Nasal cavity respiratory epithelium epithelial cell of viscerocranial mucosa (primary cell): ENCODE measurements at places on chromosomes 11 and 22. TPM values are rescaled to one million over a fixed set of nuclear protein-coding genes. Genes with fewer than 3 reads are reported as not detected.

Gene LRRC74B
- total RNA-seq: not detected in 2 replicates

Gene ACR
- total RNA-seq: under 0.01 and 0.14 TPM in 2 replicates

Gene GUCY1A2
- total RNA-seq: under 0.01 TPM in 2 replicates

Gene SYT8
- total RNA-seq: 0.68 and 10.0 TPM in 2 replicates

Gene PDGFD
- under 0.01 and 0.71 TPM in 2 replicates for total RNA-seq

Gene LRP5
- total RNA-seq: 20.8 and 87.1 TPM in 2 replicates

Gene BEST1
- total RNA-seq: 2.3 and 2.4 TPM in 2 replicates

Gene CD3G
- not detected in 2 replicates for total RNA-seq

Gene CLMP
- 10.3 and 23.2 TPM in 2 replicates for total RNA-seq

Gene SLC43A3
- 15.6 and 21.9 TPM in 2 replicates for total RNA-seq

Gene KDM4D
- 0.78 and 1.0 TPM in 2 replicates for total RNA-seq

Gene PAX6
- 2.1 and 10.5 TPM in 2 replicates for total RNA-seq

Gene TBX1
- total RNA-seq: 7.9 and 9.8 TPM in 2 replicates

Gene RIMBP3C
- total RNA-seq: not detected in 2 replicates

Gene NXPE4
- total RNA-seq: not detected in 2 replicates

Gene NUP160
- 32.5 and 43.9 TPM in 2 replicates for total RNA-seq

Gene WT1
- 0.50 TPM in 1 of 2 replicates, not detected in the other for total RNA-seq

Gene MMP11
- total RNA-seq: 0.34 and 0.93 TPM in 2 replicates

Gene B4GALNT4
- 4.8 and 17.3 TPM in 2 replicates for total RNA-seq

Gene ARRB1
- total RNA-seq: under 0.01 and 0.71 TPM in 2 replicates

Gene OR8G5
- total RNA-seq: not detected in 2 replicates

Gene MAP6
- total RNA-seq: under 0.01 and 0.50 TPM in 2 replicates

Gene FOLR2
- total RNA-seq: not detected in 2 replicates

Gene INS
- not detected in 2 replicates for total RNA-seq

Gene APOBEC3B
- total RNA-seq: 0.34 and 0.50 TPM in 2 replicates

Gene BDNF
- 0.68 and 1.4 TPM in 2 replicates for total RNA-seq

Gene OR52N4
- not detected in 2 replicates for total RNA-seq

Gene CASP5
- total RNA-seq: 0.50 and 1.0 TPM in 2 replicates

Gene PLEKHB1
- 0.21 TPM in 1 of 2 replicates, not detected in the other for total RNA-seq

Gene DSCAML1
- not detected in 2 replicates for total RNA-seq

Gene CECR2
- total RNA-seq: 0.07 and 0.34 TPM in 2 replicates

Gene GLB1L2
- total RNA-seq: 1.9 and 4.4 TPM in 2 replicates

Gene TUB
- under 0.01 and 0.57 TPM in 2 replicates for total RNA-seq

Gene C11orf16
- not detected in 2 replicates for total RNA-seq

Gene F2
- total RNA-seq: under 0.01 and 0.07 TPM in 2 replicates

Gene MAJIN
- total RNA-seq: not detected in 2 replicates

Gene PGA5
- not detected in 2 replicates for total RNA-seq
